ENCODE measurements at places on chromosomes 16 and 17. TPM values are rescaled to one million over a fixed set of nuclear protein-coding genes. Genes with fewer than 3 reads are reported as not detected.

The TMEM235 gene
- total RNA-seq: not detected

The AIPL1 gene
- total RNA-seq: not detected

The ASPHD1 gene
- 4.4 TPM for total RNA-seq

The KRTAP3-1 gene
- not detected for total RNA-seq

The TEX14 gene
- 0.07 TPM for total RNA-seq

The OR1A1 gene
- total RNA-seq: not detected

The CCL14 gene
- not detected for total RNA-seq

The CCDC78 gene
- 8.0 TPM for total RNA-seq

The SEPTIN12 gene
- total RNA-seq: not detected

The DHRS7B gene
- total RNA-seq: 19.4 TPM

The CTRB1 gene
- not detected for total RNA-seq

The ST6GALNAC1 gene
- total RNA-seq: 0.35 TPM

The TBC1D28 gene
- not detected for total RNA-seq

The ZNF287 gene
- 5.2 TPM for total RNA-seq

The KIAA0513 gene
- total RNA-seq: 12.1 TPM

The RPRML gene
- total RNA-seq: not detected

The MMD gene
- total RNA-seq: 21.7 TPM

The KRTAP1-1 gene
- total RNA-seq: not detected

The AATK gene
- 0.42 TPM for total RNA-seq

The SULT1A2 gene
- total RNA-seq: 0.23 TPM

The NUBP2 gene
- total RNA-seq: 77.4 TPM

The CEMP1 gene
- total RNA-seq: not detected

The ICAM2 gene
- 62.2 TPM for total RNA-seq

The FNDC8 gene
- total RNA-seq: not detected

The CMTM2 gene
- total RNA-seq: 0.95 TPM

The CA7 gene
- 0.28 TPM for total RNA-seq

The KRT20 gene
- total RNA-seq: not detected

The ABCC12 gene
- total RNA-seq: not detected

The USP6 gene
- 0.02 TPM for total RNA-seq

The CD300LB gene
- not detected for total RNA-seq

The ZG16 gene
- total RNA-seq: not detected

The HS3ST4 gene
- not detected for total RNA-seq

The PRRT2 gene
- 1.6 TPM for total RNA-seq

The LITAFD gene
- not detected for total RNA-seq

The TNFRSF17 gene
- total RNA-seq: not detected

The HS3ST6 gene
- total RNA-seq: not detected

The MT1M gene
- total RNA-seq: not detected

The GINS2 gene
- total RNA-seq: 93.0 TPM

The ARHGDIG gene
- total RNA-seq: not detected

The KRT13 gene
- not detected for total RNA-seq

The CORO1A gene
- total RNA-seq: 758 TPM

The ITGAL gene
- total RNA-seq: 264 TPM

The SPN gene
- 157 TPM for total RNA-seq

The PHKG2 gene
- 41.0 TPM for total RNA-seq

The C16orf96 gene
- not detected for total RNA-seq

The ATP2A1 gene
- total RNA-seq: 2.4 TPM

The CCL16 gene
- total RNA-seq: not detected

The NAE1 gene
- total RNA-seq: 125 TPM

The MEIOB gene
- not detected for total RNA-seq

The ABCA10 gene
- 0.24 TPM for total RNA-seq

The GINS3 gene
- total RNA-seq: 25.0 TPM

The NPIPB9 gene
- total RNA-seq: 3.6 TPM

The SCNN1G gene
- total RNA-seq: not detected

The HNF1B gene
- total RNA-seq: 2.9 TPM

The SEPTIN1 gene
- 162 TPM for total RNA-seq

The UTS2R gene
- 0.14 TPM for total RNA-seq

Data from activated CD4-positive, alpha-beta T cell treated with anti-CD3 and anti-CD28 coated beads, Interleukin-2, amount 10 ng/mL, durations not matched to agents 24 days and 14 days (primary cell).